DMS 273 treated with DMSO at 0.1 percent for 48 hours (cell line): ENCODE measurements at places on chromosomes 4 and X.

DNA sequence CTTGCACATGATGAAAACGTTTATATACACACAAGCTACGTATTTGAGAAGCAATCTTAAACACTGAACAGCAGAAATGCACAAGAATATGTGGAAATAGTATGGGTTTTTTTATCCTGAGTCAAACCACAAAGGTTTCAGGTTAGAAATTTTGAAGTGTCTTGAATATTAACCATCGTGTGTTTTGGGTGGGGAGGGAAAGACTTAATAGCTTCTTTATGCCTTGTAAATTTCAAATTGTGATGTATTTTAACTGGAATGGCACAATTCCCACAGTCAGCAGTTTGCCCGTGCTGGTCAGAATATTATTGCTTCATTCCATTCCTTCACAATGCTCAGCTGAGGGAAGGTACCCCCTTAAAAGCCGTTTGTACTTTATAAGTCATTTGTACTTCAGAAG, 67.4 kb upstream of the WDR1 start:
- DNase-seq = no peak

- no peak for DNase-seq
Measured at GRCh38 chr4:34636623-34637022, 1607.7 kb downstream of the ARAP2 start.

DNA sequence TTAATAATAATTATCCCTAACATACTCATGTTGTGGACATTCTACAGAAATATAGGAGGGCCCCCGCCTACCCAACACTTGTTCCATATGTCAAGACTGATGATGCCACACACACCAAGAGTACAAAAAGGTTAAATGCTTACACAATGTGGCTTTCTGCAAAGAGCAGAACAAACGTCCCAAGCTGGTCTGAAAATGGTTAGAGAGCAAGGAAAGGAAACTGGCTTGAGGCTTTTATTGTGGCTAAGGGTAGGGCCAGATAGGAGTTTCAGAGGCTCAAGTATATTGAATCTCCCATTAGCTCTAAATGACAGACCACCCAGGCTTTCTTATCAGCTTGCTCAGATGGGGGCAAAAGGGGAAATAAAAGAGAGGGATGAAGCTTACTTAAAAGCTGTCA, 134.1 kb upstream of the C1QTNF7 start:
- DNase-seq = no peak

- DNase-seq = no peak
Measured at GRCh38 chr4:126354784-126355183, 1040.0 kb downstream of the FAT4 start.

GRCh38 chrX:41475591-41476241, 28.6 kb downstream of the NYX start:
- DNase-seq = no peak

GRCh38 chrX:431056-431455, 44.3 kb upstream of the PPP2R3B start:
- DNase-seq = no peak

DNA sequence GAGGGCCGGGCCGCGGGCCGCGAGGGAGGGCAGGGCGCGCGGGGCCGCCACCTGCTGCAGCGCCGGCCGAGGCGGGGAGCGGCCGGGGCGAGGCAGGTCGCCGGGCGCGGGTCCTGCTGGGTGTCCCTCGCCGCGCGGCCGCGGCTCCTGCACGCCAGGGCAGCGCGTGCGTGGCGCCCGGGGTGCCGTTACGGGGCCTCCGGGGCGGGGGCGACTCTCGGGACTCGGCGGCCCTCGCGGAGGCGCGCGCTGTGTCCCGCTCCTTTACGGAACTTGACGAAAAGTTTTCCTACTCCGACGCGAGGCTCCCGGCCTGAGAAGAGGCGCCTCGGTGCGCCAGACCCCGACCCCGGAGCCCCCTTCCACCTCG, 329 bp downstream of the TBC1D14 start:
- DNase-seq = no peak

- DNase-seq = no peak
Measured at GRCh38 chr4:48858130-48858529, 27.2 kb downstream of the OCIAD1 start.

DNA sequence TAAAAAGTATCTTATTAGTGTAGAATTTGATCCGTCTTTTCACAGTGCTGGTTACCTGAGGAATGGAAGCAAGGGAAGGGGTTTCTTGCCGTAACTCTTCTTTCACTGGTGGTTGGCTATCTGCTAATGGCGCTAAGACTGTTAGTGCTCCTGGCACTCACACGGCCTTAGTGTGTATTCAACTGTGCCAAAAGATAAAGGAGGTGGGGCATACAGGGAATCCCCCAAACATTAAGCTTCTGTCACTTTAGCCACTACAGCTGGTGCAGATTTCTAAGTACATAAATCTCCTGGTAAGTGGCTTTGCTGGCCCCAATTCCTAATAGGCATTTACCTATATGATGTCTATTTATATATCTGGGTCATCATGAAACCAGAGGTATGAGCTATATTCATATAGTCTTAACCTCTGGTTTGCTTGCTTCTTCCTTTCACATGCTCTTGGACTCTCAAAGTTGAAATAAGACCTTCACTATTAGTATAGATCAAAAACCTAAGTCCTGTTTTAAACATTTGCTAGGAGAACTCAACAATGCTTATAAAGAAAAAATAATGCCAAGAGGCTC, 95.1 kb downstream of the TSPAN7 start:
- DNase-seq = no peak

DNA sequence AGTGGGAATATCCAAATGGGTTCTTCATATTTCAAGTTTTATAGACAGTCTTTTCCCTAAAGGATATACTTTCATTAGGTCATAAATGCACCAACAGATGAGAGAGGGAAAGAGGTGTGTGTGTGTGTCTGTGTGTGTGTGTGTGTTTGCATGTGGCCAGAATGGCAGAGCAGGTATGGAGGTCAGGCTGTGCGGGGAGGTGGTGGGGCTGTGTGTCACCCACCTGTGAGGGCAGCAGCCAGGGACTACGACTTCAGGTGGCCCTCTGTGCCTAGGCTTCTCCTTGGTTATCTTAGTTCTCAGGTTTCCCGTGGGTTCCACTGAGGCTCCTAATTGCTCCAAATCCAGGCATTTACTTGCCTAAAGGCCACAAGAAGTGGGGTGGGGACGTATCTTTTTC, 14.6 kb downstream of the HAND2 start:
- no peak for DNase-seq

GRCh38 chrX:137479386-137479785, 86.5 kb upstream of the ZIC3 start:
- no peak for DNase-seq

DNA sequence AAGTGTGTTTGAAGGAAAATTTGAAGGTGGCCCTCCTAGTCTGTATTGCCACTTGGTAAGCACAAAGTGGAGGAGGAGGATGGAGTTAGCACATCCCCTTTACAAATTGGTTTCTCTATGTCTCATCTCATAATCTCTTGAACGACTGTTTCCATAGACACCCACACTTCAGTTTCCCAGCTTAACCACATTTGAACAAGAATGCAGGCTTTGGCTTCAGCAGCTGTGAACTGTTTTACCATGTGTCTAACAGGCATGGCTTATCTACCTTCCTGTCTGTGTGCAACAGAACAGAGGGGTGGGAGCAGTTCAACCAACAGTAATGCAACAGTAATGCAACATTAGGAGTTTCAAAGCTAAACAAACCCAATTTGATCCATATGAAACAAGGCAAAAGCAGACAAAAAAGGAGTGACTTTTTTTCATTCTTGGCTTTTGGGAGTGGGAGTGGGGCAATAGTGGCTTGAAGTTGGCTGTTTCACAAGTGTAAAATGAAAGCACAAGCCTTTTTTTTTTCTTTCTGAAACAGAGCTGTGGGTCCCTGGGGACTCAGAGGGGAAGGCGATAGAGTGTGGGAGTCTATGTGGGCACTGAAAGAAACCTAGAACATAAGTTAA, 108.0 kb downstream of the ITM2A start:
- no peak for DNase-seq

DNA sequence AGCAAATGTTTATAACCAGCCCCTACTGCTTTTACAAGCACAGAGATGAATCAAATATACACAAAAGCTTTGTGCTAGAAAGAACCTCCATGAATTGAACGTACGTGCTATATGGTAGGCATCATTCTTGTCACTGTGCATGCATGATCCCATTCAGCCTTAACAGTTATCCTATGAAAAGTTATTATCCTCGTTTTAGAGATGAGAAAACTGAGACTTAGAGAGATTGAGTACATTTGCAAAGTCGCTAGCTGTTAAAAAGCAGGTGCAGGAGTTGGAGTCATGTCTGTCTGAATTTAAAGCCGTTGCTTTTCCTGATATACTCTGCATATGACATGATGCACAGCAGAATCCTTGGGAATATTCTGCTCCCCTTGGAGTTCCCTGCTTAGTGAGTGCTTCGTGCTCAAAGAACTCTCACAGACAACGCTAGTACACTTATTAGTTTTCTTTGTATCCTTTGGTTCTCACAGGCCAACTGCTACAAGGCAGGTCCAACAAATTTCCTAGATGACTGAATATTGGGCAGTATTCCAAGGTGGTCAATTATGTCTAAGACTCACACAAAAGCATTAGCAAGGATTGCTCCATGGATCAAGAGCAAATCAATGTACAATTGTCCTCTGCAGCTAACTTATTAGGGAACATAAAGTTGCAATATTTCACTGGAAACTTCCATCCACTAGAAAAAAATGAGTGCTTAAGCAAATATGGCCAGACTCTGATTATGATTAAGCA, 42.8 kb upstream of the TRIM2 start:
- DNase-seq = no peak

DNA sequence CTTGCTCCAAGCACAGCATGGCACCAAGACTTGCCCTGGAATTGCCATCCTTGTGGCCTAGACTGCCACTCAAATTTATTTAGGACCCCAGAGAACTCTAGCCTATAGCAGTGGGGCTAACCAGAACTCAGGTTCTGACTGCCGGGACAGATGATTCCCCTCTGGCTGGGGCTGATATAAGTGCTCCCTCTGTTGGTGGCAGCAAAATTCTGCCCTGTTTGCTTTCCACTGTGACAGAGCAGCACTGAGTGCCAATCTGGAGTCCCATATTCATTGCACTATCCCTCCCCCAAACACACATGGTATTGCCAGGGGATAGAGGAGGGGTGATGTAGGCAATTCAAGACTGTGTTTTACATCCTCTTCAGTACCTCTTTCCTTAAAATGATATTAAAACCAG, 1081.9 kb downstream of the FAT4 start:
- DNase-seq = no peak

- peak; percentile 62 for DNase-seq
Measured at GRCh38 chrX:16934185-16934584, 12.3 kb upstream of the REPS2 start.

- no peak for DNase-seq
Measured at GRCh38 chrX:36445566-36445965, 526.0 kb downstream of the CFAP47 start.

DNA sequence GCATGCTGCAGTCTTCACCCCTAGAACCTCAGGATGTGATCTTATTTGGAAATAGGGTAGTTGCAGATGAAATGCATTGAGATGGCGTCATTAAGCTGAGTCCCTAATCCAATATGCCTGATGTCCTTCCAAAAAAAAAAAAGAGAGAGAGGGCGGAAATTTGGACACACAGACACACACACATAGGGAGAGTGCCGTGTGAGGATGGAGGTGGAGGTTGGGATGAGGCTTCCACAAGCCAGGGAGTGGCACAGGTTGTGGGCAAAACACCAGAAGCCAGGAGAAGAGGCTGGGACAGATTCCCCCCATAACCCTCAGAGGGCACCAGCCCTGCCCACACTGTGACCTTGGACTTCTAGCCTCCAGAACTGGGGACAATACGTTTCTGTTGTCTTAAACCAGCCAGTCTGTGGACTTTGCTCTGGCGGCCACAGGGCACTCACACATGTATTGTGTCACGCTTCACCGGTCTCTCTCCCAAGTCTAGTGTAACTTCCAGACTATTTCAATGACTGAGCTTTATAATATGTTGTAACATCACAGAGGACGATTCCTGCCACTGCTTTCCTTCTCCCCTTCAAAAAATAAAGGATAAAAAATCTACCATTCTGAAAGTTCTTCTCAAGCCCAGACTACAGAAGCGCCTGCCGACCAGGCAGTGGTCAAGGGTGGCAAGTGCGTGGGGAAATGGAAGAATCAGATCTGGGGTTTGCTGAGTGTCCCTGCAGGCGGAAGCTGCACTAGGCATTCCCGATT, 35.8 kb upstream of the MAN2B2 start:
- no peak for DNase-seq

GRCh38 chrX:13694359-13694758, 5.4 kb downstream of the RAB9A start:
- no peak for DNase-seq

- DNase-seq = no peak
Measured at GRCh38 chrX:13599491-13599890, 30.1 kb downstream of the EGFL6 start.

DNA sequence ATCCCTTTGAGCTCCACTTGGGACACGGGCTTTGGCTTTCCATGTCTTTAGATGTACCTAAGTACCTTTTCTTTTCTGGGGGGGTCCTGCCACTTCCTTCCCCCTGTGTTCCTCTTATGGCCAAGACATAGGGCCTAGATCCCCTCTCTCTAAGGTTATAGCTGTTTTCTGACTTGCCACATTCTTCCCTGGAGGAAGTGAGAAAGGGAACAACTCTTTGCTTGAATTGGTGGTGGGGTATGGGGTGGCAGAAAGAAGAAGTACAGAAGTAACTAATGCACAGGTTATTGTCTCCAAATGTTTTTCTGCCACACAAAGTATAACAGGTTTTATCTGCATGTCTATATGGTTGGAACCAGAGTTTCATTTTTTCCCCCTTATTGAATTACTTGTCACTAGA, 29.7 kb upstream of the DIPK2B start:
- DNase-seq = no peak

- DNase-seq = no peak
Measured at GRCh38 chr4:161005746-161006145, 1158.1 kb downstream of the FSTL5 start.

DNA sequence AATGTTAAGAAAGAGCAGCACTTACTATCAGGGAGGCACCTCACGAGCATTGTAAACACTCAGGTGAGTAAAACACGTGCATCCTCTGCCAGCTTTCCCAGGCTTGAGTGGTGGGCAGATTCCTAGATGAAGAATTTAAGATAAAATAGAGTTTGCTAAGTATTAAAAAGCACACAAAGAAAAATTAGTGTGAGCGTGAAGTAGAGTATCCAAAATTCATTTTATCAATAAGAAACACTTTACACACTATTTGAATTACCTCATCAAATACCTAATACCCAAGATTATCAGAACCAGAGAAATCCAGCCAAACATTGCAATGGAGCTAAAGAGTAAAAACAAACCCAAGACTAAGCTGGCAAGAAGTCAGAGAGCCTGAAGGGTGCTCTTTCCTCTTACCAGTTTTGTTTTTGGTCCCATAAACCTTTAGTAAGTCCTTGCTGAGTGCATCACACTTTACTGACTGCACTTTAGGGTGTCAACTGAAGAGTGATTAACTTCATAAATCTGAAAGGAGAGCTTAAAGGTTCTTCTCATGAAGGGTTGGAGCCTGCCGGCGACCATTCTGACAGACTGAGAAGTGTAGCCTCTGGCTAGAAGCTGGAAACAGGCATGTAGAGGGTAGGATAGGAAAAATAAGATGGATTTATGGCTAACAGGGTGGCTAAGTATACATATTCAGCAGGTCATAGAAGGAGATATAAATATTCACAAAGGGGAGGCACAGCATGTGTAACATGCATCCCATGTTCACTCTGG, 151.1 kb downstream of the SLC7A11 start:
- no peak for DNase-seq
